Mesothelial cell of epicardium (in vitro differentiated cells): ENCODE measurements at places on chromosomes 7 and 10. TPM values are rescaled to one million over a fixed set of nuclear protein-coding genes. Genes with fewer than 3 reads are reported as not detected.
A peak's percentile ranks its signal among the peaks of the same experiment; 100 is the strongest.

GRCh38 chr7:27115221-27116026 is 12.9 kb upstream of the HOXA2 start:
- H3K27ac ChIP-seq: peak overlapping the region; percentile 100
- DNase-seq: peak; percentile 66
- H3K27me3 ChIP-seq: no peaks in the 10 kb centered on the region
- peaks cover 55% of the 10 kb centered on the region for H3K4me1 ChIP-seq
- peaks cover 21% of the 10 kb centered on the region for H3K36me3 ChIP-seq
- H3K4me3 ChIP-seq: peak overlapping the region; percentile 88

DNA sequence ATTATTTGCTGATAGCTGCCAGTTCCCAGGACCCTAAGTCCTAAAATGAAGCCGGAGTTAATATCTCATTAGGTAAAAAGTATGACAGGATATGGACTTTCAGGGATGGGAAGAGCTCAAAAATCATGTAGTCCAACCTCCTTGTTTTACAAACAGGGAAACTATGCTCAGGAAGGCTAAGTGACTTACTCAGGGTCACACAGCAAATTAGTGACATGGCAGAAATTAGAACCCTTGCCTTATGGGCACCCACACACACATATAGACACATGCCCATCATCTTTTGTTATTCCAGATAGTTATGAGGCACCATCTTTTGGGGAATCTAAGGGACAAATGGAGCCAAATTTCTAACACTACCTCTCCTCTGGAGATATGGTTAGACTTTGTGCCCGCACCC is 91.2 kb upstream of the ARID5B start:
- DNase-seq: no peak
- H3K27me3 ChIP-seq: no peaks in the 10 kb centered on the region

The SPDYE5 gene
- total RNA-seq: 0.14 to 0.16 TPM in 2 of 3 replicates, not detected in the other

DNA sequence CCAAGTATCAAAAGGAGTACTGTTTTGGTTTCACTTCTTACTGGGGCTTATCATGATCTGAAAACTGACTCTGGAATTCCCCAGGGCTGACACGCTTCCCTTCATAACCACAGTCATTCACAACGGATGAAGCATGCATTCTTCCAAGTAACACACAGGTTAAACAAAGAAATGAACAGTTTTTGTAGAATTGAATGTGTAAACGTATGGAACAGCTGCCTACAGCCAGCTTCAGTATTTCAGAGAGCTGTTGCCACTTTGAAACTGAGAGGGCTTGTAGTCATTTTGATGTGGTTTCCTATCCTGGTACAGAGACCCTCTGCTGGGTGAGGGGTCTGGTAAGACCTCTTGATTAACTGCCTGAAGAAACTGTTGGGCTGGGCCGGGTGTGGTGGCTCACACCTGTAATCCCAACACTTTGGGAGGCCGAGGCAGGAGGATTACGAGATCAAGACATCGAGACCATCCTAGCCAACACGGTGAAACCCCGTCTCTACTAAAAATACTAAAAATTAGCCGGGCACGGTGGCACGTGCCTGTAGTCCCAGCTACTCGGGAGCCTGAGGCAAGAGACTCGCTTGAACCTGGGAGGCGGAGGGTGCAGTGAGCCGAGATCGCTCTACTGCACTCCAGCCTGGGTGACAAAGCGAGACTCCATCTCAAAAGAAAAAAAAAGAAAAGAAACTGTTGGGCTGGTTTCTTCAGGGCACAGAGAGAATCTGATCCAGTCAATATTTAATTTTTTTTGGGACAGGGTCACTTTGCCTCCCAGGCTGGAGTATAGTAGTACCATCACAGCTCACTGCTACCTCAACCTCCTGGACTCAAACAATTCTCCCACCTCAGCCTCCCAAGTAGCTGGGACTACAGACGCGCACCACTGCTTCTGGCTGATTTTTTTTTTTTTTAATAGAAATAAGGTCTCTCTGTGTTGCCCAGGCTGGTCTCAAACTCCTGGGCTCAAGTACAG is 4.7 kb downstream of the NFE2L3 start:
- peaks cover 25% of the 10 kb centered on the region for H3K27me3 ChIP-seq
- H3K4me1 ChIP-seq: peaks cover 32% of the 10 kb centered on the region
- H3K4me3 ChIP-seq: no peak overlapping the region
- DNase-seq: no peak

GRCh38 chr7:69620063-69620462 is 21.8 kb downstream of the AUTS2 start:
- peak overlapping the region; percentile 33 for H3K27ac ChIP-seq
- H3K27me3 ChIP-seq: no peaks in the 10 kb centered on the region
- no peaks in the 10 kb centered on the region for H3K36me3 ChIP-seq

DNA sequence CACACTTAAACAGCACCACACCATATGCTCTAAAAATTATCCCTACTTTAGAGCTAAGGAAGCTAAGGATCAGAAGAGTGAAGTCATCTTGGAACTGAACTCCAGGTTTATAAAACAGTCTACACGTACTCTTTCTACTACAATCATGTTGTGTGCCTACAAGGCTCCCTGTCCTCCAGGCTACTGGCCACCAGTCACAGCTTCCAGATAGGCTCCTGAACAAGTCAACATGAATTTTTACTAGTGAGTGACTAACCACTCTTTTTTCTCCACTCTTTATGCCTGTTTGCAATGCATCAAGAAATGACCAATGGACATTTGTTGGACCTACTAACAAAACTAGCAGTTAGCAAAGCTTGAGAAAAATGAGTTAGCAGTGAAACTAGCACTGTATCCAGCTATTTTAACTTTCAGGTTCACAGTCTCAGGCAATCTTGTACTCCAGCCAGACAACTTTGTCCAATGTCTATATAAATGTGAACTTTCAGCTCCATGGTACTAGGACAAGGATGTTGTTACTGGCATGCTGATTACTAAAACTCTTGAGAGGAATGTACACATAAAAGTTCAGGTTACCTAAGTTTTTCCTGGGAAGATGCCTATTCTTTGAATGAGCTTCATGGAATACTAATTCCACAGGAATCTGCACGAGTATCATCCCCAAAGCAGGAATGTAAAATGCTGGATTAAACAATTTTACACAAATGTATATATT is 180.0 kb downstream of the BTAF1 start:
- H3K27ac ChIP-seq: no peak overlapping the region
- no peaks in the 10 kb centered on the region for H3K27me3 ChIP-seq
- H3K4me3 ChIP-seq: no peak overlapping the region
- no peak for DNase-seq

The ZDHHC16 gene
- total RNA-seq: 36.9 to 41.4 TPM (median 39.7 TPM) in 3 replicates

DNA sequence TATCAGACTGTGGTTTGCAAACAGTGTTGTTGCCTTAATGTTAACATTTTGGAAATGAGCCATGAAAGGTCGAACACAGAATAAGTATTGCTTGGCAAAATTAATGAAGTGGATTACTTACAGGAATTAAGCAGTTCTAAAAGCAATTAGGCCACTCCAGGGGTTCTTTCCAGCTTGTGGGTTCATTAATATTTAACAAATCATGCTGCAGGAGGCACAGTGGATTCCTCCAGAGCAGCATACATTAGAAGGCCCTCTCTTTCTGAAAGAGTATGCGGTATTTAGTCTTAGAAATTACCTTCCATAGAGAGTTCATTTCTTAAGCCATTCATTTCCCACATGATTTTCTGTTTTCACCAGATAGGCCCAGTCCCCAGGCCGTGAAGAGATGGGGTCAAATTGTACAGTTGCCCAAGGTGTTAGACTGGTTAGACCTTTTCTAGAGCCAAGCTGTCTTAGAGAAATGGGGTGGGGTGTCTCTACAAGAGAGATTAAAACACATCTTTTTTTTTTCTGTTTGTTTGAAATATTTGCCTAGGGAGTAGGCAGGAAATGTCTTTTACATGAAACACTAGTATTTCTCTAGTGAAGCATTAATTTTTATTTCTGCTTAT is 40.0 kb upstream of the AGR3 start:
- no peaks in the 10 kb centered on the region for H3K27me3 ChIP-seq
- peaks cover 19% of the 10 kb centered on the region for H3K4me1 ChIP-seq
- no peak overlapping the region for H3K4me3 ChIP-seq

GRCh38 chr7:98701372-98701771 is 84.3 kb downstream of the NPTX2 start:
- DNase-seq: no peak
- no peaks in the 10 kb centered on the region for H3K36me3 ChIP-seq
- peaks cover 37% of the 10 kb centered on the region for H3K27me3 ChIP-seq

The GSDME gene
- 9.3 to 10.2 TPM (median 9.8 TPM) in 3 replicates for total RNA-seq

DNA sequence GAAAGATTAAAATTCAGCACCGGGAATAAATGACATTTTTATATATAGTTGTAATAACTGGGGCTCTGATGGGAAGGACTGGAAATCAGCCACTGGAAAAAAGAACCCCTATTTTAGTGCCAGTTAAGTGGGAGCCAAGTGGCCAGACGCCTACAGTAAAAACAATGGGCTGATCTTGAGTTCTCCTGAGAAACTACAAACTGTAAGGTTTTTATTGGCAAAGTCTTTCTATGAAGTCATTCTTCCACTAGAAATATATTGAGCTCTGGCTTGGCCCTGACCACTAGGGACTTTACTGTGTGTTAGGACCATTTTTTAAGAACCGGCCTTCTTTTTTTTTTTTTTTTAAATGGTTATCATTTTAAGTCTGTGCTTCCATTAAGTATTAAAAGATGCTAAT is 79.6 kb downstream of the ZNF22 start:
- no peak overlapping the region for H3K4me3 ChIP-seq
- DNase-seq: no peak
- no peak overlapping the region for H3K27ac ChIP-seq
- peaks cover 8% of the 10 kb centered on the region for H3K27me3 ChIP-seq
- H3K36me3 ChIP-seq: no peaks in the 10 kb centered on the region
- peaks cover 18% of the 10 kb centered on the region for H3K4me1 ChIP-seq

The EIF5AL1 gene
- 0.07 TPM in 2 of 3 replicates, not detected in the other for total RNA-seq

GRCh38 chr10:132466520-132467463 is 69.8 kb downstream of the PWWP2B start:
- H3K27me3 ChIP-seq: no peaks in the 10 kb centered on the region
- peaks cover 3% of the 10 kb centered on the region for H3K36me3 ChIP-seq
- no peak overlapping the region for H3K4me3 ChIP-seq

- H3K4me3 ChIP-seq: no peak overlapping the region
- DNase-seq: no peak
- peaks cover 11% of the 10 kb centered on the region for H3K27me3 ChIP-seq
- peaks cover 5% of the 10 kb centered on the region for H3K36me3 ChIP-seq
- no peaks in the 10 kb centered on the region for H3K4me1 ChIP-seq
Observed at GRCh38 chr10:120700426-120700825, 150.7 kb upstream of the WDR11 start.

- H3K27me3 ChIP-seq: peaks cover 12% of the 10 kb centered on the region
- H3K4me1 ChIP-seq: peaks cover 18% of the 10 kb centered on the region
- DNase-seq: no peak
- H3K36me3 ChIP-seq: no peaks in the 10 kb centered on the region
Observed at GRCh38 chr10:124213471-124213870, 120.1 kb upstream of the CHST15 start.

GRCh38 chr10:50653758-50654157 is 30.0 kb upstream of the SGMS1 start:
- DNase-seq: no peak
- peaks cover 4% of the 10 kb centered on the region for H3K27me3 ChIP-seq
- no peak overlapping the region for H3K27ac ChIP-seq
- H3K4me1 ChIP-seq: no peaks in the 10 kb centered on the region
- no peak overlapping the region for H3K4me3 ChIP-seq

The ZNF775 gene
- total RNA-seq: 13.3 to 14.9 TPM (median 14.8 TPM) in 3 replicates

The GIMAP4 gene
- total RNA-seq: not detected in 3 replicates

GRCh38 chr10:126252884-126253610 is 135.2 kb downstream of the ADAM12 start:
- H3K27ac ChIP-seq: no peak overlapping the region
- no peak for DNase-seq
- H3K36me3 ChIP-seq: no peaks in the 10 kb centered on the region
- H3K4me1 ChIP-seq: peaks cover 15% of the 10 kb centered on the region
- no peak overlapping the region for H3K4me3 ChIP-seq

GRCh38 chr10:73083221-73083620 is 13.4 kb downstream of the P4HA1 start:
- H3K4me1 ChIP-seq: peaks cover 15% of the 10 kb centered on the region
- H3K27ac ChIP-seq: peak overlapping the region; percentile 53
- H3K4me3 ChIP-seq: no peak overlapping the region
- peaks cover 1% of the 10 kb centered on the region for H3K36me3 ChIP-seq
- no peaks in the 10 kb centered on the region for H3K27me3 ChIP-seq

The HMX3 gene
- not detected in 3 replicates for total RNA-seq

DNA sequence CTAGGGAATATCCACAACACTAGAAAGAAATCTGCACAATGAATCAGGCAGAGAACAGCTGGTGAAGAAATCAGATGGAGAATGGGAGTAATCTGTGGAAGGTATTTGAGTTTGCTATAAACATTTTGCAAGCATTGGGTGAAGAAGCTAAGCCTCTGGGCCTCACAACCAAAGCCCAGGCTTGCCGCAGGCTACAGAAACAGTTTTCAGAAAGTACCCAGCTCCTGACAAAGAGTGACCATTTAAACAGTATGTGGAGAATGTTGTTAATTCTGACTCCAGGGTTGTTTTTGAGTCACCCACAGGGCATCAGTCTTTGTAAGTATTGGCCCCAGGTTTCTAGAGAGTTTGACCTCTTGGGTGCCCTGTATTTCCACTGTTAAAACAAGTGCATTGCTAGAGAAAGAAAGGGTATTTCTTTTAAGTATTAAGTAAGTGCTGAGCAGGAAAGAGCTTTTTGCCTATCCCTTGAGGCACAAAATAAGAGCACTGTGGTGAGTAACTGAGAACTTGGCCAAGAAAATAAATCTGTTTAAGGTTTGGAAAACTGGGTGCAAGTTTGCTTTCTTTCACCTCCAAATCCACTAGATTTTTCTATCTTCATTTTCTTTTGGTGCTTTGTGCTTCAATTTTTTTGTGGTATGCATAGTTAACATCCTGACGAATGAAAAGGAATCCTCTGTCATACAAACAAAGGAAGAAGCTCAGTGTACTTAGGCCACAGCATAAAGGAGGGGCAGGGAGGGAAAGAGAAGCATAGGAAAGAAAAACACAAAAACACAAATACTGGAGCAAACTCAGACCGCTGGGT is 691.8 kb downstream of the SUGCT start:
- no peak for DNase-seq
- no peak overlapping the region for H3K4me3 ChIP-seq
- H3K27me3 ChIP-seq: no peaks in the 10 kb centered on the region
- peaks cover 31% of the 10 kb centered on the region for H3K4me1 ChIP-seq
- no peaks in the 10 kb centered on the region for H3K36me3 ChIP-seq
